ENCODE measurements at places on chromosomes 1 and 21. TPM values are rescaled to one million over a fixed set of nuclear protein-coding genes. Genes with fewer than 3 reads are reported as not detected.

RNF207 gene
- total RNA-seq, result 29.9 TPM

FCRL4 gene
- total RNA-seq, result under 0.01 TPM

S100A7A gene
- not detected for total RNA-seq

FCRL2 gene
- total RNA-seq, result 0.59 TPM

LCE2B gene
- not detected for total RNA-seq

KIAA1614 gene
- total RNA-seq, result 2.3 TPM

RO60 gene
- total RNA-seq, result 95.1 TPM

LHX8 gene
- total RNA-seq, result not detected

PCP4L1 gene
- total RNA-seq, result 0.73 TPM

C1QA gene
- 55.7 TPM for total RNA-seq

CTSE gene
- not detected for total RNA-seq

PPIE gene
- total RNA-seq, result 41.3 TPM

MTMR11 gene
- 13.9 TPM for total RNA-seq

DNAJC6 gene
- 0.96 TPM for total RNA-seq

Data from breast epithelium (tissue), 4 donors.